ENCODE measurements at places on chromosomes 16 and 17.

DNA sequence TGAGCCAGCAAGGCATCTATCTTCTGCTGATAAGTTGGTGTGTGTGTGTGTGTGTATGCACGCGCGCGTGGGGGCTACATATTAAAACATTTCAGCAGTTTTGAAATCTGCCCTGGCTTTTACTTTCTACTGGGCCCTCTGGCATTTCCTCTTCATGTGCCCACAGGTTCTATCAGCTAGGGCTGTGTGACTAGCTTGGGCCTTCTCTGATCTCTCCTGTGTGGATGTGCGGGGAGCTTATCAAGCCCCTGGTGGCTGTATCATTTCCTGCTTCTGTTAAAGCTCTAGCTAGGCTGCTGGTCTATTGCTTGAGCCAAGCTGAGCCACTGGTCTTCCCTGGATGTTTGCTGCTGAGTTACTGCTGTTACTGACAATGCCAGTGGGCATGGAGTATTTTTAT, 132.5 kb downstream of the AATF start:
- no peak for DNase-seq

DNA sequence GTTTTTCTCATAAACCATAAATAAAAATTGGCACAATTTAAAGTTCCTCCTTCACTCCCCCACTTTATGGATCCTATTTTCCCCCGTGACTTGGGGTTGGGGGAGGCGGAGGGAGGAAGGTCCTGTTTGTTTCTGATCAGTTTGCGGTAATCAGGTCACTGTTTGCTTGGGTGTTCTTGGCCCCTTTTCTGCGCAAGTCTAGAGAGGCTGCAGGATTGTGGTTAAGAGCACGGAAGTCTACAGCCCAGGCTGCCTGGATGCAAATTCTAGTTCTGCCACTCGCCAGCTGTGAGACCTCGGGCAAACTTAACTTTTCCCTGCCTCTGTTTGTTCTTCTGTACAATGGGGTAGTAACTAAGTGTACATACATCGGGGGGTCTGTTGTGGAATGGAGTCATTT, 12.1 kb downstream of the ATP2C2 start:
- DNase-seq, result no peak

DNA sequence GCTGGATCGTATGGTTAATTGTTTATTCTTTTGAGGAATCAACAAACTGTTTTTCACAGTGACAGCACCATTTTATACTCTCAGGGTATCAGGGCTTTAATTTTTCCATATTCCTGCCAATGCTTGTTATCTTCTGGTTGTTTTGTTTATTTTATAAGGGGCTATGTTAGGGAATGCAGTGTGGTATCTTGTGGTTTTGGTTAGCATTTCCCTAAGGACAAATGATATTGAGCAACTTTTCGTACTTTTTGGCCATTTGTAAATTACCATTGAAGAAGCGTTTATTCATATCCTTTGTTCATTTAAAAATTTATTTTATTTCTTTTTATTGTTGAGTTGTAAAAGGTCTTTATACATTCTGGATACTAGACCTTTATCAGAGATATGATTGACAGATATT, 322.0 kb upstream of the SALL1 start:
- no peak for DNase-seq

DNA sequence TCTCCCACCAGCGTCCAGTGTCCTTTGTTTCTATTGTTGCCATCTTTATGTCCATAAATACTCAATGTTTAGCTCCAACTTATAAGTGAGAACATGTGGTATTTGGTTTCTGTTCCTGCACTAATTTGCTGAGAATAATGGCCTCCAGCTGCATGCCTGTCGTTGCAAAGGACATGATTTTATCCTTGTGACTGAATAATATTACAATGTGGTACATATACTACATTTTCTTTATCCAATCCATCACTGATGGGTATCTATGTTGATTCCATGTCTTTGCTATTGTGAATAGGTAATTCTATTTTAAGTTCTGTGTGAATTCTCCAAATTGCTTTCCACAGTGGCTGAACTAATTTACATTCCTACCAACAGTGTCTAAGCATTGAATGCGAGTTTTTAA, 578.6 kb upstream of the CA10 start:
- no peak for DNase-seq

DNA sequence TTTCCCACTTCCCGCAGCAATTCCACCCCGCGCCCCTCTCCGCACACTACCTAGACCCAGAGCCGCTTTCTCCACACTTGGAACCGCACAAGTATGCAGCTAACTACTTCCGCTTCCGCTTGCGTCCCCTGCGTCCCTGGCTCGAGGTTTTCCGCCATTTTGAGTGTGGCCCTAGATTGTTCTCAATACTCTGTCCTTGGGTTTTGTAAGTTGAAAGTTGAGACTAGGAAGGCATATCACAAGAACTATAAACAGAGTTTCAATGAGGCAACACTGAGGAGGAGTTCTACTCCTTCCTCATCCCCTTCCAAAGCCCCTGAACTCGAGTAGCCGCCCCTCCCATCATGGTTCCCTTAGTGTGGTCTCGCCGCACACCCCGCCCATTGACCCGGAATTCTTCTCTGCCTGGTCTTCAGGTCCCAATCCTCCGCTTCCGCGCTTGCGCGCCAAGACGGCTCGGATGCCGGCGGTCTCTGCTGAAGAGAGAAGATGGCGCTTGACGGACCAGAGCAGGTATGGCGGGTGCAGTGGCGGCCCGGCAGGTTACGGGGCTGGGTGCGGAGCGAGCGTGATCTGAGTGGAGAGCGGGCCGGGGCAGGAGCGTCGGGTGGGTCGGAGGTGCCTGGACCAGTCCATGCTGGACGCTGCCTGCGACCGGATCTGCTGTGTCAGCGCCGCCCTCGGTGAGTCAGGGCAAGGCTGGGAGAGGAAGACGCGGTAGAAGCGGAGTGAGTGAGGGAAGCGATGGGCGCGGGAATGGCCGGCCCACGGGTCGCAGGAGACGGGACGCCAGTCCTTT, at the start of the genes FTSJ3 and PSMC5:
Gene FTSJ3 (minus strand): TSS at position 662 of the 799 bp plus-strand sequence. CDS start 761 bp downstream, outside the sequence.
Gene PSMC5 (plus strand): TSS at position 430 of the 799 bp plus-strand sequence. CDS start 60 bp downstream, at position 490.
- DNase-seq, result peak; percentile 85

- no peak for DNase-seq
Measured at GRCh38 chr17:41589301-41589700, 2.6 kb upstream of the KRT14 start.

GRCh38 chr17:29621751-29622194, 939 bp downstream of the CORO6 start:
- no peak for DNase-seq

DNA sequence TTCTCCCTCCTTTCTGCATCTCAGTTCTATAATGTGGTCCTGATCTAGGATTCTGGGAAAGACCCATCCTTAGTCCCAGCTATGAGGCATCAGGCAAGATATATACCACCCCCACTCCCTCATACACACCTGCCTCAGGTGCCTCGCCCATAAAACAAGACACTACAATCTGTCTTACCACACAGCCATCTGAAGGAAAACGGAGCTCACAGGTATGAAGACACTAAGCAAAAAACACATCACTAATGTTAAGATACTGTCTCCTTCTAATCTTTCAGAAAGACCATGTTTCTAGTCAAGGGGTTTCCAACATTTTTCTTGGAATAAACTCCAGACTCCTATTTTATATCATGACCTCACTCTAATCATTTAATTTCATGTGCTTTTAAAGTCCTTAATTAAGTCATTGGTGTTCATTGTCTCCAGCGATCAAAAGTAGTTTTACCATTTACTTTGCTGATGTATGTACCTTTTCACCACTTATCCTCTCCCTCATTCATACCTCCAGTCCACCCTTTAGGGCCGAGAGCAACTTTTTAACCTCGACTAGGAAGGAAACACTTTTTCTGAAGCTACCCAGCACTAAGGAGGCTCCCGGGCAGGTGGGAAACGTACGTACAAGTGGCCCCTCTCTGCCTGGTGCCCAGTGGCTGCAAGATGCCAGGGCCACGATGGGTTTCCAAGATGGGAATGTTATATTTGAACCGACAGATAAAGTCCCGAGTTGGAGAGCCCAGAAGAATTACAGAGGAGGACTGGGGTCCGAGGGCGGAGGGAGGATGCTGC, 979 bp downstream of the MAP3K14 start:
- DNase-seq, result no peak

GRCh38 chr17:43640491-43641252, 21.1 kb downstream of the MEOX1 start:
- DNase-seq, result no peak

DNA sequence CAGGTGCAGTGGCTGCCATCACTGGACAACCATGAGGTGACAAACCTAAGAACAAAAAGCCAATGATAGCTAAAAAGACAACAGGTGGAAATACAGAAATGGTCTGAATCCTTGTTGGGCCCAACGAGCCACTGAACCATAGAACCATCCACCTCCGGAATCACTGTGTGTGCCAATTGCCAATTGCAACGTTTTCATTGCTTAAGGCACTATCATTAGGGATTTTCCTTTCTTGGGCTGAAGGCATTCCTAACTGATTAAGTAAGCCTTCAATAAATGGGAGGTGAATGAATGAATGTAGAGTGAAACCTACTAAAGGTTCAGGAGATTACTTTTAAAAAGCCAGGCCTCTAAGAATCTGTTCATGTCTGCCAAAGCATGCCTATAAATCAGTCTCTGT, 3.6 kb downstream of the USP31 start:
- DNase-seq, result no peak

- DNase-seq, result no peak
Measured at GRCh38 chr16:66346221-66346620, 20.3 kb upstream of the CDH5 start.

DNA sequence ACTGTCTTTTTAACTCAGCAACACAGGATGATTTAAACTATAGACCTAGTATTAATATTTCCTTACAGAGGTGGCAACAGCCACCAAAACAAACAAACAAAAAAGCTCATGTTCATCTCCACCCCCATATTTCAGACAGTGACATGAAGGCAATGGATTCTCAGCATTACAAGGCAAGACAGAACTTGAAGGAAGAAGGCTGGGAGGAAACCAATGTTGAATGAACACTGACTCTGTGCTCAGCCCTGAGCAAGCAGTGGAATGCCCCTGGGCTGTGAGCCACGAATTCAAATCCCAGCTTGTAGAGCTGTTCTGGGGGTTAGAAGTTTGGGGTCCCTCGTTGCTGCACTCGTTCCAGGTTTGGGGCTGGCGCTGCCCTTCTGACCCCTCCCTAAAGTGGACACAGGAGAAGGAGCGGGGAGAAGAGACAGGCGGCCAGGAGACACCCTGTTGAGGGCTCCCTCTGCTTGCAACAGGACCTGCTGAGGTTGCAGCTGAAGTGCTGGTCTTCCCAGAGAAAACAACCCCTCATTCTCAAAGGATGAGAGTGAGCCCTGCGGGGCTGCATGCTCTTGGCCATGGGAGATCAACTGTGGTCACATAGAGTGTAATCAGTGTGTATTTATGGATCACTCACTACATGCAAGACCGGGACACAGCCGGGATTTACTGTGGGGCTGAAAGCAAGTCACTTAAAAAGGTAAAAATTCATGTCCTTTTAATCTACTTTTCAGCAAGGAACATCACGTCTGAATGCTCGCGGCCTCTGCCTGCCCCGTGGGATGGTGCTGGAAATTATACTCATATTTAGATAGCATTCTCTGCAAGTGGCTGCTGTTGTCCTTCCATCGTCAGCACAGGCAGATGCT, 34.3 kb downstream of the MYH3 start:
- DNase-seq, result no peak

GRCh38 chr17:27577121-27577761, 53.7 kb upstream of the LGALS9 start:
- no peak for DNase-seq

DNA sequence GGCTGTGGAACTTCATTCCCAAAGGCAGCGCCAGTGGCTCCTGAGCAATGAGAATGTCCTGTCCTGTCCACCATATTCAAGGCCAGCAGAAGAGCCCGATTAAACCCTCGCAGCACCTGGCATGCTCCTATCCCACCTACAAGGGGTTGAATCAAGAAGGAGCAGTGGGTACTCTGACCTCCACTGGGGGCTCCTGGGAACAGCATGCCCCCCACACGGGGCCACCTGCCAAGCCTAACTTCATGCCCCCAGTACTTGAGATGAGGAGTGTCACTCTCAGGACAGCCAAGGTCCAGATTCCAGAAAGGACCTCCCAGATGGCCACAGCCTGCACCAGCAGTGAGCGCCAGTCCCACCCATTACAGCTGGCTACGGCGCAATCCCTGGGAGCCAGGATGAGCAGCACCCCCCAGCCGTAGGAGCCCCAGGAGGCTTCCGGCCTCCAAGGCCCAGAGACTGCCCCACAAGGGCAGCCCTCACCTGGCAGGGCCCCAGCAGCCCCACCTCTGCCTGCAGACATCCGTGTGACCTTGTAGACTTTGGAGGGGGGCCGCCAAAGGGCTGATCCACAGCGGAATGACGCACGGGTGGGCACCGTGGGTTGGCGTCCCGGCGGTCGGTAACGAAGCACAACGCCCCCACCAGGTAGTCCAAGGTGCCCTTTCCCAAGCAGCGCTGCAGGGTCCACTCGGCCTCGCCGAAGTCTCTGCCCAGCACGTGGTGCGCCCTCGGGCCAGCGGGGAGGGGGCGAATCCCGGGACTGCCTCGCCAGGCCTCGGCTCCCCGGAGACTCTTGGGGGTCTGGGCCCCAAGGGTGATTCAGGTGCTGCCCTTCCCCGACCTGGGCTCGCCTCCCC, 1.0 kb upstream of the MPDU1 start:
- DNase-seq, result no peak

GRCh38 chr16:89574681-89575246, 794 bp upstream of the CPNE7 start:
- DNase-seq, result peak; percentile 93

DNA sequence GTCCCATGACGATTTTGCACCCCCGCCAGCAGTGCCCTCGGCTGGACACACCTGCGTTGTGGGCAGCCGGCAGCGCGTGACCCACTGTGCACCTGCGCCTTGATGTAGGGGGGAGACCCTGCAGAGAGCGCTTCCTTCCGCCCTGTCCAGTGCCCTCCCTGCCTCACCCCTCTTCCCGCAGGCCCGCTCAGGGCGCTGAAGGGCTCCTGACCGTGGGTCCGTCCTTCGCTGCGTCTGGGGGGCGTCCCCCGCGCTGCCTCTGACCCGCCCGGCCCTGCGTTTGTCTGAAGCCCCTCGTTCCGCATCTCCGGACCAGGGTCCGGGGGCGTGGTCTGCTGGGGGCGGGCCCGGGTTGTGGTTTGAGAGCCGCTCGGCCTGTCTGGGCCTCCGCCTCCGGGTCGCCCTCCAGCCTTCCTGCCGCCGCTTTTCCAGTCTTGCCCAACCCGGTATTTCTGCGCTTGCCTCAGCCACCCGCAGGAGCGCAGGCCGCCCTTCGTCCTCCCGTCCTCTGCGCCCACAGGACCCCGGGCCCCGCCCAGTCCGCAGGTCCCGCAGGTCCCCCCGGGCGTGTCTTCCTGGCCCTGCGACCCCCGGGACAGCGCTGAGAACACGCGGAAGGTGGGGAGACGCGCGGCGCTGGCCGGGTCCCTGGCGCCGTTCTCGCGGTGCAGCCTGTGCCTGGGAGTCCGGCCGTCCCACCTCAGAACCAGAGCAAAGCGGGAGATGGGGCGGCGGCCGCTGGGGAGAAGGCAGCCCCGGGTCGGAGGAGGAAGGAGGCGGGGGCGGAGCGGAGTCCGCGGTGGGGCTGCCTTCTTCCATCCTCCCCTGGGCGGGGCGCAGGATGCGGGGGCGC, 4.0 kb upstream of the IL17C start:
- DNase-seq, result peak; percentile 80

DNA sequence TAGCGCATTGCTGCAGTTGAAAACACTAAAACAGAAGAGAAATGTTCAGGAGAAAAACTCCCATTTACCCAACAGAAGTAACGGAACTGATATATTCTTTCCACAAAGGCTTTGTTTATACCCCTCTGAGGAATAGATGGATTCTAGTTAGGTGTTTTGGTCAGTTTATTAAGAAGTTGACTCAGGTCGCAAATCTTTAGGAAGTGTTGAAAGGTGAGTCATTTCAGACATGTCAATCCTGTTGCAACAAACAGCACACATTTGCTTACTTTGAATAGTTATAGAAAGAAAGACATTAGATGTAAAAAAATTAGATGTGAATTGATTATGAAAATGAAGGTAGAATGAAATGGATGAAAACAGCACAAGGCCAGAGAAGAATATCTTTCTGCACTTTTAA, 941.0 kb downstream of the KCNJ2 start:
- no peak for DNase-seq

All from GM12892 (cell line).